ENCODE measurements at places on chromosomes 6 and 20.

GRCh38 chr20:63900413-63900812 lies 5.5 kb downstream of the DNAJC5 start:
- DNase-seq: no peak

DNA sequence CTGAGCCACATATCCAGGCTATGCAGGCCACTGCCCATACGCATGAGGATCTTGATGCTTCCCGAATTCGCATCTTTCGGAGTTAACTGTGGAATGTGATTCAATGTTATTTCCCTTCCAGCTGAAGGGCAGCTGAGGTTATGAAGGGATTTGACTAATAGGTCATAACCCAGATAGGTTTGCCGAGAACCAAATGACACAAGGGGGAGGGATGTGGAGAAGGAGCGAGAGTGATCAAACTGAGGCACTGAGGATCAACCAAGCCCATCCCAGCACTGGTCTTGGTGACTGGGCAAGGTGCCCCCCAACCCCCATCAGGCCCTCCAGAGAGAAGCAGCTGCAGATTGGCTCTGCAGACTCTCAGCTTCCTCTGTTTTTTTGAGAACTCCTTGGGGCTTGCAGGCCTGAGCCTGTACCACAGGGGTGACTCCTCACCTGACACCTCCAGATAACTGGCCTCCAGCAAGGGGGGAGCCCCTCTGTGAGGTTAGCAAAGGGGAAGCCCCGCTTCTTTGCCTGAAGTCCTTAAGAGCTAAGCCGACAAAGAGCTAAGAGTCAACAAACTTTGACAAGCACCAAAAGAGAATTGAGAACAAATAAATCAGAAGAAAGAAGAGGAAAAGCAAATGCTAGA lies 185.9 kb downstream of the PDE7B start:
- no peak for DNase-seq

GRCh38 chr20:57532104-57532503 lies 7.2 kb upstream of the CTCFL start:
- no peak for DNase-seq

GRCh38 chr20:35542990-35543389 lies 1.1 kb downstream of the ERGIC3 start:
- DNase-seq: no peak

- DNase-seq: no peak
Measured at GRCh38 chr20:22717466-22717865, 133.1 kb upstream of the FOXA2 start.

DNA sequence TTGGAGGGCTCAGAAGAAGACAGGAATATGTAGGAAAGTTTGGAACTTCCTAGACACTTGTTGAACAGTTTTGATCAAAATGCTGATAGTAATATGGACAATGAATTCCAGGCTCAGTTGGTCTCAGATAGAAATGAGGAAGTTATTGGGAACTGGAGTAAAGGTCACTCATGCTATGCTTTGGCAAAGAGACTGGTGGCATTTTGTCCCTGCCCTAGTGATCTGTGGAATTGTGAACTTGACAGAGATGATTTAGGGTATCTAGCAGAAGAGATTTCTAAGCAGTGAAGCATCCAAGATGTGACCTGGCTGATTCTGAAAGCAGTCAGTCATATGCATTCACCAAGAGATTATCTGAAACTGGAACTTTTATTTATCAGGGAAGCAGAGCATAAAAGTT lies 45.1 kb downstream of the FRK start:
- DNase-seq: no peak

- DNase-seq: no peak
Measured at GRCh38 chr20:21528870-21529269, 15.0 kb upstream of the NKX2-2 start.

DNA sequence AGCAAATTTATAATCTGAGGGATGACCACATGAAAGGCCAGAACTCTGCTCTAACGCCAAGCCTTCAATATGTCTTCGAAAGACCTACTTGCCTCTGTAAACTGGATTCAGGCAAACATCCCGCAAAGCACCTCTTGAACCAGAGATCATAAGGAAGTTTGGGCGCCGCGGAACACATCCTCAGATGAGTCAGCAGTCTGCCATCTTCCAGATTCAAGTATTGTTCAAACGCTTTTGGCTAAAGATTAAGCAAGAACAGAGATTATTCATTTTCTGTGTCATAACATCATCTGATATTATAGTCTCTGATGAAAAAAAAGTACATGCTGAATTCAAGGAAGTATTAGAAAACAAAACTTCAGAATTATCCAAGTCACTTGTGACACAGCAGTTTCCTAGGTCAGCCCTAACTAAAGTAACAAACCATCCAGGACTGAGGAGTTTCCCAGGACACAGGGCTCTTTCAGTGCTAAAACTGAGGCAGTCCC lies 20.8 kb downstream of the TBC1D7 start:
- no peak for DNase-seq

DNA sequence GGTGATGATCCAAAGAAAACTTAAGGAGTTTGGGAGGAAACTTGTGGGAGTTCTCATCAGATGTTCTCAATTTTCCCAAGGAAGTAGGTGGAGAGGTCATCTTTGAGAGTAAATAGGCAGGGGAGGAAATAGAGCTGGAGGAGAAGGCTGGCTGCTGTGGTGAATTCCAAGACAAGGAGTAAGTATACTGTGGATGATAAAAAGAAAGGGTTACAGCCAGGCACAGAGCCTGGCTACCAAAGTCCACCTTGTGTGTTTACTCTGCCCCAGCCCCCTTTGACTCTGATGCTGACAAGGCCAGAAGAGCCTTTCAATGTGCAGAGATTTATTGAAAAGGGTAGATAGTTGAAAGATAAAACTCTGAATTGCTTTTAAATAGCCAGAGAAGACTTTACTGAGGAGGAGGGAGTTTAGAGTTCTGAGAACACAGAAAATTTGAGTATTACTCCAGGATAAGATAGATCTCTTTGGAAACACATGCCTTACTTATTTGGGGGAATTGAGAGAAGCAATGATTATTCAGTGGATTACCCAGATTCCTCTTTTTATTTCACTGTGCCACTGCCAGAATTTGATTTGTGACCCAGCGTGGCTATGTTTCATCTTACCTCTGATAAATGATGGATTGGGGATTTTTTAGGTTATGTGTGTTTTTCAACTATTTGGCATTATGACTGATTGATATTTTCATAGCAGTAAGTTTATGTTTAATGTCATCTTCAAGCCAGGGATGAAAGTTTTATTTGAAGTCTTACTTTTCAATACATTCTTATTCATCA lies 182.6 kb upstream of the JAG1 start:
- no peak for DNase-seq

DNA sequence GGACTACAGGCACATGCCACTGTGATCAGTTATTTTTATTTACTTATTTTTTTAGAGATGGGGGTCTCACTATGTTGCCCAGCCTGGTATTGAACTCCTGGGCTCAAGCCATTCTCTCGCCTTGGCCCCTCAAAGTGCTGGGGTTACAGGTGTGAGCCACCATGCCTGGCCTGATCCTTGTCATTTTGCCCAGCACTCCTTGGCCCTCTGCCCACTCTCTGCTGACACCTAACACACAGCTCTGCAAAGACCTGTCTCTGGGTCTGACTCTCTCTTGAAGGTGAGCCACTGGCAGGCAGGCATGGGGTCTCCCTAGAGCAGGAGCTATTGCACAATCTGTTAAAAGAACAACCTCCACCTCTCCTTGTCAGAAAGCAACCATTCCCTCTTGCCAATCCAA lies 155.6 kb downstream of the ZFP64 start:
- DNase-seq: peak; percentile 71

DNA sequence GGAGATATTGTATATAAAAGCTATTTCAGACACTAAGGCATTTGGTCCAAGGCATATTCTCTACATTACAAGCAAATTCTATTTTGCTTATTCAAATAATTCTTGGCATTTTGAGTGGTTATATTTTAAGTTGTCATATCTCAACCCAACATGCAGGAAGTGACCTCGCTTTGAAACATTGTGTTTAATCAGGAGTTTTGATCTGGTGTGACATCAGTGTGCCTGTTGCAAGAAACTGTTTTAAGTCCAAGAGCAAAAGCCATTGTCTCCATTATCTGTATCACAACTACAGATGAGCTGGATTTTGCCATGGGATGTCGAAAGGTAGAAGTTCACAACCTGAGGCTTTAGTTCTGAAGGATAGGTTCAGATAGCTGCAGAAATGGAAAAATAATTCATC lies 509.9 kb upstream of the ID4 start:
- no peak for DNase-seq

DNA sequence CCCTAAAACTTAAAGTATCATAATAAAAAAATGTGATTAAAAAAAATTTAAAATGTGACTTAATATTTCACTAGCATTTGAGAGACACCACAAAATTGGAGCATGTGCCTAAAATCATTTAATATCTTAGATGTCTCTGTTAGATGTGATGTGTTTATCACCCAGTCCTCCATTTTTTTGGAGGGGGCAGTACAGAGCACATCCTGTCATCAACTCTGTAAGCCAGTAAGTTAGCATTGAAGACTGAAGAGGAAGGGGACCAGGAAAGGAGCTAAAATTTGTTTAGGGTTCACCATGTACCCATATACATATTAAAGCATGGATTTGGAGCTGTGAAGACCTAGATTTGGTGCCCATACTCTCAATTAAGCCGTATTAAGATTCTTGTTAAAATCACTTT lies 30.7 kb upstream of the ADIG start:
- DNase-seq: no peak

DNA sequence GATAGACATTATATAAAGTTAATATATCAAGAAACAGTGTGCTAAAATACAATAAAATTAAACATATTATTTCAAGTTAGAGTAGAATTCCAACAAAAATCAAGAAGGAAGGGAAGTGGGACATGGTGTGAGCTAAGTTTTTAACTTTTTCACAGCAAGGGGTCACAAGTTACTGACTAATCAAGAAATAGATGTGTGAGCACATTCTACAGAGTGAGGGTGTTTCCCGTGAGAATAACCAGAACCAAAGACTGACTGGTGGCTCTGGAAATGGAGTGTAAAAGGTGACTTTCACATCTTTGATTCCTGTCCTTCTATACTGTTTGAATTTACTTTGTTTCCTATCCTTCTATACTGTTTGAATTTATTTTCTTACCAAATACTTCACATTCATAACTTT lies 206.6 kb downstream of the TASP1 start:
- no peak for DNase-seq

DNA sequence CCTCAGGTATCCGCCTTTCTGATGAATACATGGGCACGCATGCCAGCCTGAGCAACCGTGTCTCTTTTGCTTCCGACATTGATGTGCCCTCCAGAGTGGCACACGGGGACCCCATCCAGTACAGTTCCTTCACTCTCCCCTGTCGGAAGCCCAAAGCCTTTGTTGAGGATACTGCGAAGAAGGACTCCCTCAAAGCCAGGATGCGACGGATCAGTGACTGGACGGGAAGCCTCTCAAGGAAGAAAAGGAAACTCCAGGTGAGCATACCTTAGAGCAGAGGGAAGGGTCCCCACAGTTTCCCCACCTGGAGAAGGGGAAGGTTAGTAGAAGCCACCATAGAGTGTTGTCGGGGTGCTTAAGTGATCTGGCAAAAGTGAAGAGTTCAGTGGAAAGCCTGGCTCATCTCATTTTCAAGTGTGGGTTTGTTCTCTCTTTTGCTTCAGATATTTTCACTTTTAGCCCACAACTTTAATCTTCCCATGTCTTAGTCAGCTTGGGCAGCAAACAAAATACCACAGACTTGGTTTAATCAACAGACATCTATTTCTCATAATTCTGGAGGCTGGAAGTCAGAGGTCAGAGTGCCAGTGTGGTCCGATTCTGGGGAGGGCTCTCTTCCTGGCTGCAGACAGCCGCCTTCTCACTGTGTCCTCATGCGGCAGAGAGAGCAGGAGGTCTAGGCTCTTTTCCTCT lies 133.5 kb upstream of the CLDN20 start:
- DNase-seq: no peak

GRCh38 chr20:48139262-48140041 lies 354.2 kb upstream of the SULF2 start:
- no peak for DNase-seq

- DNase-seq: no peak
Measured at GRCh38 chr6:145838305-145838704, 23.7 kb upstream of the FBXO30 start.

DNA sequence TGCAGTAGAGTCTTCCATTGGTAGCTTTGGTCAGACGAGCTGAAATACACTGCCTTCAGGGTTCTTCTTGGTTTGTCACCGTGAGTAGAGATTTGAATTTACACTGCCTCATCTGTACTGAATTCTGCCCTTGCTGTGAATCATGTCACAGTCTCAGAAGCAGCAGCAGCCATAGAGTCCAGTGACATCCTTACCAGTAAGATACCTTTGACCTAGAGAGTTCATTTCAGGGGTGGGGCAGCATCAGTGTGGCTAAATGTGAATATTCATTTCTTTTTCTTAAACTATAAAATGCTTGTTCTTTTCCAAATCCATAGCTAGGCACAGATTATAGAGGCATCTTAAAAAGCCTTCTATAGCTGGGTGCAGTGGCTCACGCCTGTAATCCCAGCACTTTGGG lies 150.8 kb upstream of the AKAP12 start:
- no peak for DNase-seq

DNA sequence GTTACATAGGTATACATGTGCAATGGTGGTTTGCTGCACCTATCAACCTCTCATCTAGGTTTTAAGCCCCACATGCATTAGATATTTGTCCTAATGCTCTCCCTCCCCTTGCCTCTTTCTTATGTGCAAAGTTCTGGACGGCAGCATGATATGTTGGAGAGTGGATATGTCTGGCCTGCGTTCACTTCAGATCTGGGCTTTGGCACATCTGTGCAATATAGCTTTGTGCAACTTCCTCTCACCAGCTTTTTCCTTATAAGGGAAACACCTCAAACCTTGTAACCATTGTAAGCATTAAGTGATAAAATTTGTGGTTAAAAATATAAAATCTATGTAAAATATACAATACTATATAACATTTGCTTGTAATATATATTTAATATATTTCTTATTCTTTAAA lies 288.0 kb downstream of the PHACTR1 start:
- no peak for DNase-seq

GRCh38 chr20:60142587-60142986 lies 184.4 kb downstream of the CDH26 start:
- no peak for DNase-seq

- DNase-seq: no peak
Measured at GRCh38 chr6:151340219-151340978, 51.0 kb downstream of the ZBTB2 start.

- peak; percentile 74 for DNase-seq
Measured at GRCh38 chr20:21102603-21103311, 3.4 kb downstream of the LINC00237 start.

- DNase-seq: no peak
Measured at GRCh38 chr20:52572687-52573086, 381.1 kb upstream of the ZFP64 start.

- DNase-seq: no peak
Measured at GRCh38 chr6:137136065-137136464, 37.4 kb downstream of the IL22RA2 start.

- DNase-seq: peak; percentile 37
Measured at GRCh38 chr20:6976106-6976900, 208.8 kb downstream of the BMP2 start.

DNA sequence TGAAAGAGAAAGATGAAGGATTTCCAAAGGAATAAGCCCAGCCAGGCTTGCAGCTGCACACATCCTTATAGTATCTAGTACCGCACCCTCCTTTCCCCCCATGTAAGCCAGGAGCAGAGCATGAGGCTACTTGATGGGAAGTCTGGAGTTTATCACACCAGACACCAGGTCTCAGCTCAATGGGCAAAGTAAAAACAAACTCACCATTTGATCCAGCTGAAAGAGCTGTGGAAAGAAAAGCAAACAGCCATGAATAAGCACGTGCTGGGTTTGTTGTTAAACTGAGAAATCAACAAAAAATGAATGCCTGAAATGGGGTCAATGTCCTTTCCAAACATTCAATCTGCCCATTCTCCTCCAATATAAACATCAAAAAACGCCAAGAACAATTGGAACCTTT lies 50.6 kb upstream of the MAP7 start:
- DNase-seq: peak; percentile 84
